Stimulated activated CD4-positive, alpha-beta T cell treated with anti-CD3 and anti-CD28 coated beads, Interleukin-15, amount 100 ng/mL, for 1 hour (primary cell): ENCODE measurements at places on chromosomes 4 and X.

GRCh38 chrX:64190136-64190740 is 15.3 kb downstream of the AMER1 start:
- no peak for DNase-seq

GRCh38 chr4:127048376-127049044 is 584.2 kb upstream of the INTU start:
- DNase-seq: no peak

DNA sequence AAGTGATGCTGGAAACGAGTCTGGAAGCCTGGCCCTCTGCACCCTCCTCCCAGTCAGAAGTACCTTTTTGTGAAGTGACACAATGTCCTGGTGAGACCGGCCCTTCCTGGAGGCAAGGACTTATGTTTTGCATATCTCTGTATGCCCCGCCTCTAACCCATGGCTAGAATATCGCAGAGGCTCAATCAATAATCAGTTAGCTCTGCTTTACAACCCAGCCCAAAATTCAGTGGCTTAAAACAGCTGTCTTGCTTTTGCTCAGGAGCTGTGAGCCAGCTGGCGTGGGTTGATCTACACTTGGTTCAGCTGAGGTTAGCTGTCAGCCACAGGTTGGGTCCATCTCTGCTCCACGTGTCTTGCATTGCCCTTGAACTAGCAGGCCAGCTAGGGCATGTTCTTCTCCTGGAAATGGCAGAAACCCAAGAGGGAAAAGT is 98.8 kb upstream of the METTL14 start:
- DNase-seq: no peak

GRCh38 chr4:29756966-29757365 is 963.2 kb upstream of the PCDH7 start:
- no peak for DNase-seq

GRCh38 chr4:15875663-15876460 is 62.7 kb downstream of the FGFBP1 start:
- DNase-seq: no peak
